IPS DF 19.7 (cell line): ENCODE measurements at places on chromosomes 6 and 20.

GRCh38 chr6:105310947-105311346 lies 91.9 kb downstream of the PREP start:
- no peak for DNase-seq

DNA sequence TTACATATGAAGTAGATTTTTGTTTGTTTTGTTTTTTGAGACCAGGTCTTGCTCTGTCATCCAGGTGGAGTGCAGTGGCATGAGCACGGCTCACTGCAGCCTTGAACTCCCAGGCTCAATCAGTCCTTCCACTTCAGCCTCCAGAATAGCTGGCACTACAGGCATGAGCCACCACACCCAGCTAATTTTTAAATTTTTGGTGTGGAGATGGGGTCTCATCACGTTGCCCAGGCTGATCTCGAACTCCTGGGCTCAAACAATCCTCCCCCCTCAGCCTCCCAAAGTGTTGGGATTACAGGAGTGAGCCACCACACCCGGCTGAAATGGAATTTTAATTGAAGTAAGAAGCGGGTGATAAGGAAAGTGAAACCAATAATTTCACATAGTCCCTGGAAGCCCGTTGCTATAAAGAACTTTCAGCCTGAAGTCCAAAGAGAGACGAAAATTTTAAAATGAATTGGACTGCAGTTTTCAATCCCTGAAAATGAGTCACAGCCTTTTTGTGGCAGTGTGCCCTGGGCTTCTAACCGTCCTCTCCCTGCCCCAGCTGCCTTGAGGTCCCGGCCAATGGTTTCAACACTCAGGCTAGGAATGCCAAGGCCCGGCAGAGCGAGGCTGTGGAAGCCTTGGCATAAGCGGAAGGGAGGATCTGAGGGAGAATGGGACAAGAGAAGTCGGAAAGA lies 757 bp downstream of the RAET1E start:
- DNase-seq = no peak

DNA sequence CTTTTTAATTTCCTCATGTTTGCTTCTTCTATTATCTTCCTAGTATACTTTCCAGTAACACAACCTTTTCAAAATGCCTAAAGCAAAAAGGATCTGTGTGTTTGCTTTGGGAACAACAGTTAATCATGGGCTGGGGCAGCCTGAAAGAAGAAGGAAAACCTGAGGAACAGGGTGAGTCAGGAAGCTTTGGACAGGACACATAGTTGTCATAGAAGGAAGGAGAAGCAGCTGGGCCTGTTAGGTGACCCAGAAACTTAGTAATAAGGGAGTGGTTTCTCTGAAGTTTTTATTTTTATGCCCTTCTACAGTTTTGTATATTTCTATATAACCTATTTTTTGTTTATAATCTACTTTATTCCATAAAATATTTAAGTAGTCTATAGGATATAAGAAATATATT lies 61.4 kb downstream of the CD24 start:
- no peak for DNase-seq

GRCh38 chr6:160955508-160956295 lies 35.9 kb upstream of the MAP3K4 start:
- DNase-seq = no peak

DNA sequence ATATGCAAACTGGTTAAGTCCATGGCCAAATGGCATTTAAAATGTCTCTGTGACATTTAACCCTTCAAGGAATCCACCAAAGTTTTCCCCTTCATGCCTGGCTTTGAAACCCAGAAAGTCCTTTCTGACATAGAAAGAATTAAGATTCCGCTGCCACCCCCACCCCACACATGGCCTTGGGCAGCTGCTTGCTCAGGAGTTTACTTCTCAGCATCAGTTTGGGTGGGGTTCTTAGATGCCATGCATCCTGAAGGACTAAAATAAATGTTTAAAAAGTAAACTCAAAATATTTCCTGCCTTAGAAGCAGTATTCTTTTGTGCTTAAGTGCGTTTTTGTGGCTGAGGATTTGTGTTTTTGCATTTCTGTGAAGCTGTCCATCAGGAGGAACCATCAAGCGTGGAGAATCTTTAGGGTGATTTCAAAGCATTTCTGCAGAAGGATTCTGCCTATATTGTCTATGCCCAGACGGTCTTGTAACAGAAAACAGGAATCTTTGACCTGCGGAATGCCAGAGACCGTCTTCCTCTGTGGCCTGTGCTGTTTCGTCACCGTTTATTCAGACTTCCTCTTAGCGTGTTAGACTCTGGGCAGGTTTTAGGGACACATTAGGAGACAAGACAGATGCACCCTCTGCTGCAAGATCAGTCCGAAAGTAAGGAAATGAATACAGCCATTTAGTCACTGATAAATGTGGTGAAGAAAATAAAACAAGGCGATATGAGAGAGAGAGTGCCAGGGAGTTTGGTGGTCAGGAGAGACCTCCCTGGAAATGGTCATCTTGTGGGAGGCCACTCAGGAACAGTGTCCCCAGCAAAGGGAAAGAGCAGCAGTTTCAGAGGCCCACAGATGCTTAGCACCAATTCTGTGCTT lies 6.2 kb downstream of the DUSP22 start:
- DNase-seq = no peak

- no peak for DNase-seq
Measured at GRCh38 chr20:35145141-35145564, 2.0 kb downstream of the EDEM2 start.
